Progenitor cell of endocrine pancreas (in vitro differentiated cells): ENCODE measurements at places on chromosomes 6 and 20. TPM values are rescaled to one million over a fixed set of nuclear protein-coding genes. Genes with fewer than 3 reads are reported as not detected.

GRCh38 chr6:3291987-3292386, 33.2 kb downstream of the PSMG4 start:
- no peak for DNase-seq

DNA sequence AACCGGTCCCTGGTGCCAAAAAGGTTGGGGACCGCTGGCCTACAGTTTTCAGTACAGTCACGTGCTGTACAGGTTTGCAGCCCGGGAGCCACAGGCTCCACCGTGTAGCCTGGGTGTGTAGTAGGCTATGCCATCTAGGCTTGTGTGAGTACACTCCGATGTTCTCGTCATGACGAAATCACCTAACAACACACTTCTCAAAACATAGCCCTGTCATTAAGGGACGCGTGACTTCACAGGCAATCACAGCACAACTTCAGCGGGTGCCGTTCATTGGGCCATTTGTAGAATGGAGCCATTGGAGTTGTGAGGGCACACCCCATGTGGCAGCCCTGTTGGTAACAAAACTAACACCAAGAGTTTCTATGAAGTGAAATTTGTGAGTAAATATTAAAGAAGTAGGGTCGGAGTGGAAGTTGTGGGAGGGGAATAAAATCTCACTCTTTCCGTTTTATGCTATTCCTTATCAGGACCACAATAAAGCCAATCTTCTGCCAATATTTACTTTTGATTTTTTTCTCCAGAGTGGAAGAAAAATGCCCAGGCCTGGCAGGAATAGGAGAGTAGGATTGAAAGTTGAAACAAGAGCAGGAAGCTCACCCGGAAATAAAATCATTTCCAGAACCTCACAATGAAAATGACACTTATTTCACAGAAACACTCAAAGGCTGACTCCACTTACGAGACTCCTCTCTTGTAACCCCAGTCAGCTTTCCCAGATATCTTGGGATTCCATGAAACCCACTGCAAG, 63.7 kb upstream of the PTPN1 start:
- no peak for DNase-seq

DNA sequence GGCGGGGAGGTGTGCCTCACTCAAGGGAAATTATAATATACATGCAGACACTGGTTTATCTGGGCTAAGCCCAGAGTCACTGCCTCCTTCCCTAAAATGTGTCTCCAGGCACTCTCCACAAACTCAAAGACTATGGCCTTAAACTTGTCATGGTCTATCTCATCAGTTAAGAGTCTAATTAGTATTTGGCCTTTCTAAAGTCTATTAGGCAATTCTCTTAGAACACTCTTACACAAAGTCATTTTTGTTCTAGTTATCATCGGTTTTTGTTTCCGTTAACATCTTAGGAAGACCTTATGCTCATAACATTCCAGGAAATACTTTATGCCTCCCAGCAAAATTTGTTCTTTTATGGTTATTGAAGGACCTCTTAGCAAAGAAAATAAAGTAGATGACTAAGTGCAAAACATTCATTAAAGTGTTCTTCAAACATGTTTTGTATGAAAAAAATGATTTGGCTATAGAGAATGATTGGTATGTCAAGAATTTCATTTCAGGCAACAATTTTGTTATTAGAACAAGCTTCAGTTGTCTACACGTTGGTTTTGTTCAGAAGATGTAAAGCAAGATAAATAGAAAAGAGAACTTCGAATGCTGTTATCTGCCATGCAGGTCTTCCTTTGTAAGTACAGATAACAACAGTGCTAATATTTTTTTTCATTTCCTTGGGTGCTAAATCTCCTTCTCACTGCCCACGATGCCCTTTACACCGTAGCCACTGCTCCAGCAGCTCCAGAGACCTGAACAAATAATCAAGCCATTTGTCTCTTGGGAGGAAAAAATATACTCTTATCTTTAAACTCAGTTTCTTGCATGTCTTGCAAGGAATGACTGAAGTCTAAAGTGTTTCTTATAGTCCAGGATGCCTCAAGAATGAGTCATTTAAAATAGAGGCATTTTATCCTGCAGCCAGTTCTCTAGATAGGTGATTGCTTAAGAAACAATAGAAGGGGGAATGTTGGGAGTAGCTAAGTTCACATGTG, 170.4 kb downstream of the HTR1B start:
- DNase-seq = no peak

DNA sequence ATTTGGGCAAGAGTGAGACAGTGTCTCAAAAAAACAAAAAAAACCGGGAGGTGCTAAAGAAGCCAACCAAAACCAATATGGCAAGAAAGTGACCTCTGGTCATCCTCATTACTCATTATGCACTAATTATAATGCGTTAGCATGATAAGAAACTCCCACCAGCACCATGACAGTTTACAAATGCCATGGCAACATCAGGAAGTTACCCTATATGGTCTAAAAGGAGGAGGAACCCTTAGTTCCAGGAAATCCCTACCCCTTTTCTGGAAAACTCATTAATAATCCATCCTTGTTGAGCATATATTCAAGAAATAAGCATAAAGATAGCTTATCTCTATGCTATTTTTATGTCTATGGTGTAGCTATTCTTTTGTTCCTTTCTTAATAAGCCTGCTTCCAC, 31.7 kb downstream of the C6orf52 start:
- DNase-seq = no peak

- DNase-seq = no peak
Observed at GRCh38 chr20:34615477-34615876, 57.0 kb downstream of the MAP1LC3A start.

- DNase-seq = no peak
Observed at GRCh38 chr20:4193069-4193452, 177.7 kb upstream of the RNF24 start.

DNA sequence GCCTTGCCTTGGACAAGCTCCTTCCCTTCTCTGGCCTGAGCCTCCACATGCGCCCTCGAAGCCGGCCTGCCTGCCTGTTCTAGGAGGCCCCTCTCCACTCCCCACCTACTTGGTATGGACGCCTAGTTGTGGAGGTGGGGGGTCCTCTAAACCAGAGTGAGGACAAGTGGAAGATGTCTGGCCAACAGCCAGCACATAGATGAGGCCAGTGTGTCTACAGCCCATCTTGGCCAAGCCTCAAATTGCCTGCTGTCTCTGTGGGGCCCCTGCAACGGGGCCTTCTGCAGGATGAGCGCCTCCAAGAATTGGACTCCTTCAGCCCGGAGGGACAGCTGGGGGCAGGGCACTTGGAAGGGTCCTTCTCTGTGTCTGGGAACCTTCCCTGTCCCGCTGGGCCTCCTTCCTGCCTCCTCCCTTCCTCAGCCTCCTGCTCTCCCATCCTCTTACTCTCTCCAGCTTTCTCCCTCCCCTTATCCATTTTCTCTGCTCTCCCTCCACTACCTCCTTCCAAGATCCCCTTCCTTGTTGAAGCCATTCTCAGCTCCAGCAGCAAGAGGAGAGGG, 1.6 kb downstream of the MDFI start:
- no peak for DNase-seq

DNA sequence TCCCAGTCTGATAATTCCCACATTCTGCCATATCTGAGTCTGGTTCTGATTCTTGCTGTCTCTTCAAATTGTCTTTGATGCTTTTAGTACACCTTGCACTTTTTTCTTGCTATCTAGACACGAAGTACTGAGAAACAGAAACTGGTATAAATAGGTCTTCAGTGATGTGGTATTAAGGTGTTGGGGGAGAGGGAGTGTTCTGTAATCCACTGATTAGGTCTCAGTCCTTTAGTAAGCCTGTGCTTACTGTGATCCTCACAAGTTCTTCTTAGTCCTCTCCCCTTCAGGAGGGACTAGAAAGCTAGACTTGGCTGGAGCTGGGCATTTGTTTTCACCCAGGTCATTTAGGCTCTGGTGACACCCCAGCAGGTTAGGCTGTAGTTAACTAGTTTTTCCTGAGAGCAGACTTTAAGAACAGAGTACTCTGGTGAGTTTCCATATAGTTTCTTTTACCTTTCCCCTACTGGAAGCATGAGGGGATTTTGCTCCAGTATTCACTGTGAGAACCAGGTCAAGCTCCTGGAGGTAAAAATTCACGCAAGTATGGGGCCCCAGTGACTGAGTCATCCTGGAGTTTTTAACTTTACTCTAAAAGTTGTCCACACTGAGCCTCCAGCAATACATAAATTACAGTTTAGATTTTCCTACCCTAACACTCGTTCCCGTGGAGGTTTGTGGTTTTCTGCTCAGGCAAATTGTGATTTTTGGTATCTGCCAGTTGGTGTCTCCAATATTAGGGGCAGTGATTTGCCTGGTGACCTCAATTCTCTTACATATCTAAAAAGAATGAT, 154.6 kb downstream of the CDKAL1 start:
- no peak for DNase-seq

DNA sequence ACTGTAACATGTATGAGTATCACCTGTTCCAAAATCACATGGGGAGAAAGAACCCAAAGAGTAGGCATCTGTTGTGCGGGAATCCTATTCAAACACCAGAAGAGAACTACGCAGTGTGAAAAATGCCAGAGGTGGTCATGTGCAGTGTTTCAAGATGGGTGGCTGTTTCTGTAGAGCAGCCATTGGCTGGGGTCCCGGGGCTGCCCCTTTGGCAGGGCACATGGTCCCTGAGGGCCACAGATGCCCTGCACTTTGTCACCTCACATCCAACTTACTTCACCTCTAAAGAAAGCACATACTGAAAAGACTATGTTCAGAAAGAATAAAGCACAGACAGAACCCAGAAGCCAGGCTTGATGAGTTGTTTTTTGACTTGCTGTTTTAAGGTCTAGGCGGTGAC, 12.3 kb downstream of the MTCH1 start:
- no peak for DNase-seq

DNA sequence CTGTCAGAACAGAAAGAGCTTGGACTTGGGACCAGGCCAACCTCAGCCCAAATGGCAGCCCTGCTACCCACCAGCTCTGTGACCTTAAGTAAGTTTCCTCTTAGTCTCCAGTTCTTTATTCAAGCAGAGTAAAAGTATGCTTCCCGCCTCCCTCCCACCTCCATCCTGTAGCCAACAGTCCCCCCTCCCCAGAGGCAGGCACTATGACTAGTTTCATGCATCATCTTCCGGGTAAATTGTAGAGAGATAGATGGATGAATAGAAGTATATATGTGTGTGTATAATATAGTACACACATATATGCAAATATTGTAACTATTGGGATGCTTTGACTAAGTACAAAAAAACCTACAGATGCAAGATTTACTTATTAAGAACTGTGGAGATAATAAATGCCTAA, 39.5 kb upstream of the B4GALT5 start:
- DNase-seq = no peak

- no peak for DNase-seq
Observed at GRCh38 chr6:107972413-107973096, 14.5 kb upstream of the SEC63 start.

- DNase-seq = peak; percentile 60
Observed at GRCh38 chr6:24126586-24127192, 674 bp downstream of the NRSN1 start.

GRCh38 chr20:37935435-37935834, 32.5 kb downstream of the VSTM2L start:
- DNase-seq = no peak

- DNase-seq = peak; percentile 46
Observed at GRCh38 chr6:15907914-15908518, 220.9 kb upstream of the MYLIP start.

ECT2L gene
- not detected in 2 replicates for total RNA-seq

CNKSR3 gene
- total RNA-seq = 17.3 and 20.3 TPM in 2 replicates

BPIFB2 gene
- total RNA-seq = not detected in 2 replicates

SLC26A8 gene
- total RNA-seq = not detected in 2 replicates

AFDN gene
- total RNA-seq = 421 and 423 TPM in 2 replicates
